ENCODE measurements at places on chromosomes 16 and 17.

GRCh38 chr16:87832741-87833502 lies 36.4 kb downstream of the SLC7A5 start:
- DNase-seq: no peak

DNA sequence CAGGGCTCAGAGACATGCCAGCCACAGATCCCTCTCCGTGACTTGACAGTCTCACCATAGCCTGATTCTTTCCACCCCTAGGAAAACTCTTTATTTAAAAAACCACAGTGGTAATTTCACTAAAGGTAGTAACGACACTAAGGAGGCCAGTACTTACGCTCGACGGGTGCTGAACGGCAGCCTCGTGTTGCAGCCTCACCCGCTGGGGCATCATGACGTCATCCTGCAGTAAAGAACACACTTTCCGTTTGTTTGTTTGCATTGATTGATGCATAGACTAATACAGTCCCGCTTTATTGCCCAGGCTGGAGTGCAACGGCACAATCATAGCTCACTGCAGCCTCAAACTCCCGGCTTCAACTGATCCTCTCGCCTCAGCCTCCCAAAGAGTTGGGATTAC lies 65.1 kb upstream of the METRNL start:
- no peak for DNase-seq

- no peak for DNase-seq
Observed at GRCh38 chr16:87123356-87124001, 193.7 kb downstream of the C16orf95 start.

DNA sequence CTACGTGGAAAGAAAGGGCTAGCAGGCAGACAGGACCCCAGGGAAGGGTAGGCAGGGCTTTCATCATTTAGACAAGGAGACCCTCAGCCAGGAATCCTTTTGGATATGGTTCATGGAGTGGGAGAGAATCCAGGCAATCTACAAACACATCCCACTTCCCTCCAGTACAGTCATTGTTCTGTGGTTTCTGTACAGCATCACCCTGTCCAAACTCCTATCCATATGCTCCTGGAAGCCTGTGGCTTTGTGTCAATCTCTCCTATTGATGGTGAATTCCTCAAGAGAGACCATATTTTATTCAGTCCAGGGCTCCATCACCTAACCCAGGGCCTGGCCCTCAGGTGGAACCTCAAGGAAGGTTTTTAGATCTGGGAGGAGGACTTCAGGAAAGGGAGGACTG lies 99.2 kb downstream of the SPACA3 start:
- no peak for DNase-seq

DNA sequence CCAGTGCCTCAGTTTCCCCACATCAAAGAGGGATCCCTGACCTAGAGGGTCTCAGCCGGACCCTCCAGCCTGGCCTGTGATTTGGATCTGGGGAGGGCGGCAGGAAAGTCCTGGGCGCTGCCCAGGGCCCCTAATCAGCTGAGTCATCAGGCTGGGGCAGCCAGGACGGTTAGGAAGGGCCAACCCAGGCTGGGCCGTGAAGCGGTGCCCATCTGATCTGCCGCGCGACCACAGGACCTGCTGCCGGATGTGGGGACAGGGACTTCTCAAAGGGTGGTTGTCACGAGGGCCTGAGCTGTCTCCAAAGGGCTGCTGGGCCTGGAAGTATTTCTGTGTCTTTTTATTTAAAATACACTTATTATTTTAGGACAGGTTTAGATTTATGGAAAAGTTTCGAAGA lies 4.4 kb downstream of the TPSAB1 start:
- DNase-seq: no peak

Measured in HepG2 (cell line).